ENCODE measurements at places on chromosomes 11 and 22. TPM values are rescaled to one million over a fixed set of nuclear protein-coding genes. Genes with fewer than 3 reads are reported as not detected.

- DNase-seq, result no peak
Measured at GRCh38 chr11:10797001-10797400, 11.7 kb downstream of the EIF4G2 start.

Gene AMPD3
- polyA plus RNA-seq, result 2.5 TPM

Gene GRK3
- 0.56 TPM for polyA plus RNA-seq

Gene AHNAK
- polyA plus RNA-seq, result 25.1 TPM

Data from endothelial cell of umbilical vein (primary cell).